ENCODE measurements at places on chromosomes 1 and 21.

- no peak for DNase-seq
Observed at GRCh38 chr1:209871430-209871829, 43.7 kb downstream of the UTP25 start.

GRCh38 chr1:238488401-238488800 is 597.7 kb upstream of the ZP4 start:
- DNase-seq: no peak

DNA sequence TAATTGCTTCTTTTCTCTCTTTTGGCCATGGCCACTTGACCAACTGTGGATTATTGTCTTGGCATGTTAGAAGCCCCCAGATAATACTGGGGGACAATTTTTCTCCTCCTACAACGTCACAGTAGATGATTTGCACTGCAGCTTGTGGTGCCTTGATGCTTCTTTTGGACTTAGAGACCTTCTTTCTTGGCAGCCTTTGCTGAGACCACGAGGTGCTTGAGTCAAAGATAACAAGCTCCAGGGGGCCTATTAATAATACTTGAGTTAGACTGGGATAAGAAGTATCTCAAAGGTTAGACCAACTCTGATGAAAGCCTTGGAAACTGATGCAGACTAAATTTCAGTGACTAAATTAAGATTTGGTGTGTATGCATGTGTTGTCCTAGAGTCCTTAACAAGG is 3.2 kb downstream of the PPP1R12B start:
- no peak for DNase-seq

- DNase-seq: no peak
Observed at GRCh38 chr1:53733975-53734649, 4.9 kb downstream of the GLIS1 start.
